ENCODE measurements at places on chromosomes 6 and 20. TPM values are rescaled to one million over a fixed set of nuclear protein-coding genes. Genes with fewer than 3 reads are reported as not detected.

Gene NXT1
- total RNA-seq = 25.5 TPM

Gene FKBP1C
- total RNA-seq = 0.72 TPM

Gene CCND3
- 19.4 TPM for total RNA-seq

Gene DEFB124
- not detected for total RNA-seq

Gene GRM1
- total RNA-seq = not detected

Gene DDO
- 0.18 TPM for total RNA-seq

Gene CTAGE9
- total RNA-seq = not detected

Gene ENPP1
- 38.9 TPM for total RNA-seq

Gene TMC2
- total RNA-seq = not detected

Gene ADAM33
- total RNA-seq = under 0.01 TPM

Gene CCN2
- total RNA-seq = 211 TPM

Gene CLDN20
- not detected for total RNA-seq

Gene CSTF1
- 105 TPM for total RNA-seq

Gene CST2
- total RNA-seq = not detected

Gene SMLR1
- not detected for total RNA-seq

GRCh38 chr6:25138233-25138933 lies 140.8 kb upstream of the CARMIL1 start:
- peak; percentile 62 for DNase-seq

GRCh38 chr6:167826230-167826895 lies 348 bp upstream of the AFDN start:
- DNase-seq = peak; percentile 21

- no peak for DNase-seq
Observed at GRCh38 chr20:45897289-45897688, 6.2 kb downstream of the CTSA start.

DNA sequence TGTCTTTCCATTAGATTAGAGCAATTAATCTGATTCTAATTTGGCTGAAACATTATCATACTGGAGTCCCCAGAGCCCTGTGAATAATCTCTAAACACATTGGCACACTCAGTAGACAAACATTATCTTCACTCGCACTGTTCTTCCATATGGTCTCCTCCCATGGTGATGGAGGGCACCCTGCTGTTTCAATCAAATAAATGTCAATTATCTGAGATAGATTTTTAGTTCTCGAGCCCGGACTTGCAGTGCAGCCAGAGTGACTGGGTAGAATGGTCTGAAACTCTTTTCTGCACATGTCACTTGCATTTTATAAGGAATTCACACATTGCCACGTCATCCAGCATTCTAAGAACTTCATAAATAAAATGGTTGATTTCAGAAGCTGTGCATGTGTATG lies 90.6 kb upstream of the MAP3K7 start:
- no peak for DNase-seq

DNA sequence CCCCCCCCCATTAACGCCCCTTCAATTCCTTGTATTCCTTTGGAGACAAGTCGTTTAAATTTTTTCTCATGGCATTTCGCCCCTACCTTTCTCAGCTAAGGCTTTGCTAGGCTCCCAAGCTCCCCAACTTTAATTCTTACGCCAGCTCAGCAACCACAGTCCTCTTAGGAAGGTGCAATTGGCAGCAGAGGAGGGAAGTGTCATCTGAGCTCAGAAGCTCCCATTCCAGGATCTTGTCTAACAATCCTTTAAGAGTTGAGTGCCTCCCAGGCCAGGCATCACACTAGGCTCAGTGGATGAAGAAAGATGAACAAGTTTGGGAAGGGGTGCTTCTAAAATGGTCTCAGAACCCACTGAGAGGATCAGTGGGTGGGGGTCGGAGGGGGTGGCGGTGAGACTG lies 131.2 kb upstream of the AKAP12 start:
- DNase-seq = no peak

GRCh38 chr20:44703956-44704488 lies 11.1 kb upstream of the CCN5 start:
- DNase-seq = no peak

- no peak for DNase-seq
Observed at GRCh38 chr6:168045141-168045691, 33.8 kb downstream of the FRMD1 start.

GRCh38 chr20:52143277-52143676 lies 48.3 kb downstream of the ZFP64 start:
- DNase-seq = no peak

- no peak for DNase-seq
Observed at GRCh38 chr6:75935473-75935793, 137.0 kb downstream of the IMPG1 start.

DNA sequence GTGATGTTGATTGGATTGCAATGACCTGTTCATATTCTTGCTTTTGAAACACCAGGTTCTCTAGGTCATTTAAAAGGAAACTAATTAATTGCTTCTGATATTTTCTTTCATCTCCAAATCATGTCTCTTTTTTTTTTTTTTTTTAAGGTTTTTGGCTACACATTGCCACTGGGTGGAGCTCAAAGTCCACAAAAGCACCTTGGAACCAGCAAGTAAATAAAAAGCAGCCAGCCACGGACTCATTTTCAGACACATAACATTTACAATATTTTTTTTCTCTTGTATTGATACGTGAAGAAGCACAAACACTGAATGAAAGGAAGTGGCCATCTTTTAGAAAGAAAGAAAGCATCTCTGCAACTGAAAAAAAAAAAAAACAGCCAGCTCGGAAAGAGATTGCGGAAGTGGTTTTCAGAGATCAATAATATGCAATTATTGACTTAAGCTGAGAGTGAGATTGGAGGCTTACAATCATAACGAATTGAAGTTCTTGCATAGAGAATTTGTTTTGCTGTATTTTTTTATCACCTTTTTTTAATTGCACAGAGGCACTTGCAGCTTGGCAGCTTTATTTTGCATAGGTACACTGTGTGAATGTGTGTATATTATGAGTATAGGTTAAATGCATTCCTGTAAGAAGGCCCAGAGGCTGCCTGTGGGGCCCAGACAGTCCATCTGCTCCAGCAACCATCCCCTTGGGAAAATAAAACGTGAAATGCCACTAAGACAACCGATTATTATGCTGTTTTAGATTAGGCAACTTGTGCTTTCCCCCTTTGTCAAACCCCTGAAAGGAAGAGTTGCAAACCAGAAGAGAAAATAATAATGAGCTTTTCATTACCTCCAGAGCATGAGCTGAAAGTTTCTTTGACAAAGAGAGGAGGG lies 28.2 kb downstream of the CGA start:
- peak; percentile 72 for DNase-seq

DNA sequence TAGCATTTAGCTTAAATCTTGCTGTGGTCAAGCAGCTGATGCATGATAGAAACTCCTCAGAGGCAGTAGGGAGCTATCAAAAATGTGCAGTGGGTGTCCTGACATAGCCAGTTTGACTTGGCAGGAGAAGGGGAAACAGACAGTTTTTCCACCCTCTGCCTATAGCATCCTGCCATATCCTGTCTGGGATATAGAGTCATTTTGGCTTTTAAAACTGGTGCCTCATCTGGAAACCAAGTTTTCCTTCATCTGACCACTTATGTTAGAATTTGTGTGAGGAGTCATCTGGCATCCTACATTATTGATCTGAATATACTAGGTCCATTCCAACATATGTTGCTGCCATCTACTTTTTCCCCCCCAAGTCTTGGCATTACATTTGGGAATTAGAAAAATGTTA lies 284.1 kb downstream of the CD109 start:
- DNase-seq = no peak

- DNase-seq = no peak
Observed at GRCh38 chr20:54047720-54048119, 22.7 kb downstream of the BCAS1 start.

GRCh38 chr20:17759449-17759848 lies 59.7 kb downstream of the BANF2 start:
- DNase-seq = no peak

GRCh38 chr6:3999800-4000661 lies 78.9 kb downstream of the FAM217A start:
- DNase-seq = no peak

DNA sequence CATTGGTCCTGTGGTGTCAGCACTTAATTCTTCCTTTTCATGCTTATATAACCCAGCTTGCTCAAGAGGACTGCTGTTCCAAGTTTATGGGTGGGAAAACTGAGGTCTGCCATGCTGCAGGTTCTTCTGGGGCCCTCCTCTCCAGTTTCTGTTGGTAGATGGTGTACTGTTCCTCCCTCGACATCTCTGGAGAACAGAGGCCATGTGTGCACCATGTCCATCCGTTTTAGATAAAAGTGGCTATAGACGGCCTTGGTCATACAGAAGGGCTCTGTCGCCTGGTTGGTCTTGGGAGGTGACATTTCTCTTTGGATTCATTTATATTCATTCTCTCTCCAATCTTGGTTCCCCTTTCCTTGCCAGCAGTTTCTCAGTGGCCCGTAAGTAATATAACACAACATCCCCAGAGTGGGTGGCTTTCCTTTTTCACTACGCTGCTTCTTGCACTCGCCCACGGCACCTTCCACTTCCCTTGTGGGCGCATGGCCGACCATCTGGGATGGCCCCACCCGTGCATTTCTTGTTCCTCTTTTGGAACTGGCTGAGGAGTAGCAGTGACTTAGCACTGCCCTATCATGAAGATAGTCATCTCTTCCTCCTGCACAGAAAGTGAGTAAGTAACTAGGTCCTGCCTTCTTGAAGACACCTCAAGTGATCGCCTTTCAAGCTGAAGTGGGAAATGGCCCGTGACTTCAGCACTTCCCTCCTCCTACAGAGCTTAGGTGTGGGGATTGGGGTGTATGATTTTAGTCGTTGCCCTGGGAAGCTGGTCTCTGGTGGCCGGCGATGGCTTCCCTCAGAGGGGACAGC lies 94.2 kb downstream of the RREB1 start:
- DNase-seq = no peak

- no peak for DNase-seq
Observed at GRCh38 chr6:161917645-161918044, 643.8 kb upstream of the AGPAT4 start.

DNA sequence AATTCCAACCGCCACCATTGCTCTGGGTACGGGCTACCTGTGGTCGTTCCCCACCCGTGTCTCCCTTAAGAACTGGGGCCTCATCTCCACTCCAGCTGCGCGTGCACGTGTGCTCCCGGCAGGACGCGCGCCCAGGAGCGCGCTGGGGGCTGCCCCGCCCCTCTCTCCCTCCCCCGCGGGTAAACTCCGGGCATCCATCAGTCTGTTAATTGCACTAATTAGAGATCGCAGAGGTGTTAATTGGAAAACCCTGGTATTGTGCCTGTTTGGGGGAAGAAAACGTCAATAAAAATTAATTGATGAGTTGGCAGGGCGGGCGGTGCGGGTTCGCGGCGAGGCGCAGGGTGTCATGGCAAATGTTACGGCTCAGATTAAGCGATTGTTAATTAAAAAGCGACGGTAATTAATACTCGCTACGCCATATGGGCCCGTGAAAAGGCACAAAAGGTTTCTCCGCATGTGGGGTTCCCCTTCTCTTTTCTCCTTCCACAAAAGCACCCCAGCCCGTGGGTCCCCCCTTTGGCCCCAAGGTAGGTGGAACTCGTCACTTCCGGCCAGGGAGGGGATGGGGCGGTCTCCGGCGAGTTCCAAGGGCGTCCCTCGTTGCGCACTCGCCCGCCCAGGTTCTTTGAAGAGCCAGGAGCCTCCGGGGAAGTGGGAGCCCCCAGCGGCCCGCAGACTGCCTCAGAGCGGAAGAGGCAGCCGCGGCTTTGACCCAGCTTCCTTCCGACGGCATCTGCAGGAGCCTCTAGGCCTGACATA lies 14.4 kb downstream of the FOXP4 start:
- DNase-seq = no peak

DNA sequence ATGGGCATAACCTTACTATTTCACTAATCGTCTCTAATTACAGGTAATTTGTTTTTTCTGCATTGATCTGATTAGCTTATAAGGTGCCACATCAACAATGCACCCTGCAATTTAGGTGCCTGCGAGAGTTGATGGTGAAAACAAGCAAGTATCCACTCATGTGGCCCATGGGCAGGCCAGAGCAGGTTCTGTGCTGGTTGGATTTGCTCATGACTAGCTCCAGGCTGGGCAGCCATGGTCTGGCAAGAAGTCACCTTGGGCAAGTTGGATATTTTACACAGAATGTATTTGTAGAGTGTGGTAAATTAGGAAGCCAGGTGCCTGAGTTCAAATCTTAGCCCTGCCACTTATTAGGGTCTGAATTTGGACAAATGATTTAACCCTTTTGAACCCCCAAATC lies 25.3 kb downstream of the RAB44 start:
- DNase-seq = no peak

DNA sequence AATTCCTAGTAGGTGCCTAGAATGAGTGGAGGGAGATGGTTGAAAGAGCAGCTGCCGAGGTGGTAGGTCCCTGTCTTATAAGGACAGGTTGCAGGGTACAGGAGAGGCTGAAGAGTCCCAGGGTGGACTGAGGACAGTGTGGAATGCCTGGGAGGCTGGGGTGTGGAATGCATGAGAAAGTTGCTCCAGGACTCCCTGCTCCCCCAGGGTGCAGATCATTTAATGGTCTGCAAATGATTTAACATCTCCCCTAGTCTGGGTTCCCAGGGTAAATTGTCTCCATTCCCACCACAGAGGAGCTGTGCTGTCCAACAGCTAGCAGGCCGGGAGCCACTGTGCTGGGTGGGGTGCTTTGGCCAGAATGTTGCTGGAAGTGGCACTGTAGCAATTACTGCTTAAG lies 76.0 kb downstream of the CD83 start:
- DNase-seq = no peak

- no peak for DNase-seq
Observed at GRCh38 chr6:39102821-39103136, 12.2 kb downstream of the SAYSD1 start.

DNA sequence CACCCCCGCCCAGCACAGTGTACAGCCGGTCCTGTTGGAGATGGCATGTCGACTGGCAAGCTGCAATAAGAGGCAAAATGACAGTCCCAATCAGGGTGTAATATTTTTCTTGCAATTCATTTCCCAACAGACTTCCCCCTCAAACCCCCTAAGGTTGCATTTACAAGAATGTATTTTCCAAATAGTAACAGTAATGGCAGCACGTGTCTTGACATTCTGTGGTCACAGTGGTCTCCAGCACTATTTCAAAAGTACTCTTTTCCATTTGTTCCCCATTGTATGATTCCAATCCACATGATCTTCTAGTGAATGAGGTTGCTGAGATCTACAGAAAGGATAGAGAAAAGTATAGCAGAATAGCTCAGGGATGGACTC lies 97.8 kb upstream of the CARMIL1 start:
- no peak for DNase-seq

GRCh38 chr6:130625825-130626527 lies 201.2 kb upstream of the SMLR1 start:
- peak; percentile 44 for DNase-seq

- DNase-seq = no peak
Observed at GRCh38 chr6:116887168-116887567, 10.1 kb downstream of the RFX6 start.

- no peak for DNase-seq
Observed at GRCh38 chr6:170229396-170229795, 61.5 kb downstream of the DLL1 start.

GRCh38 chr20:59561228-59561605 lies 43.1 kb upstream of the PHACTR3 start:
- DNase-seq = no peak

DNA sequence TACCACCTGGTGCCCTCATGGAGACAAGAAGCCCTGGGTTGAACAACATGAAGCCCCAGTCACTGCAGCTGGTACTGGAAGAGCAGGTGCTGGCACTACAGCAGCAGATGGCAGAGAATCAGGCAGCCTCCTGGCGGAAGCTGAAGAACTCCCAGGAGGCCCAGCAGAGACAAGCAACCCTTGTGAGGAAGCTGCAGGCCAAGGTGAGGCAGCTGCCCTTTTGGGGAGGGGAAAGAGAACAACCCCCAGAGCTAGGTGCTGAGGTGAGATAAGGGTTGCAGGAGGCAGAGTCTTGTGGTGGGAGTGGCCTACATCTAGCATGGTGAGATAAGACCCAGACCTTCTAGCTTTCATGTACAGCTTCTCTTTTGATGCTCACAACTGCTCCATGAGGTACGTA lies 7.0 kb downstream of the CEP250 start:
- no peak for DNase-seq

GRCh38 chr6:88748141-88748540 lies 215.3 kb downstream of the RNGTT start:
- DNase-seq = peak; percentile 25

Measured in IMR-90 (cell line).